Progenitor cell of endocrine pancreas (in vitro differentiated cells): ENCODE measurements at places on chromosomes 3 and 15. TPM values are rescaled to one million over a fixed set of nuclear protein-coding genes. Genes with fewer than 3 reads are reported as not detected.
A peak's percentile ranks its signal among the peaks of the same experiment; 100 is the strongest.

The ADAMTS17 gene
- 3.5 and 4.7 TPM in 2 replicates for total RNA-seq

The TTLL13 gene
- 0.69 TPM in 1 of 2 replicates, not detected in the other for total RNA-seq

The AADACL2 gene
- not detected in 2 replicates for total RNA-seq

The PLSCR5 gene
- total RNA-seq, result 0.31 TPM in 1 of 2 replicates, not detected in the other

The TMEM207 gene
- total RNA-seq, result 0.27 TPM in 1 of 2 replicates, not detected in the other

The SLC51A gene
- total RNA-seq, result 0.34 and 0.62 TPM in 2 replicates

DNA sequence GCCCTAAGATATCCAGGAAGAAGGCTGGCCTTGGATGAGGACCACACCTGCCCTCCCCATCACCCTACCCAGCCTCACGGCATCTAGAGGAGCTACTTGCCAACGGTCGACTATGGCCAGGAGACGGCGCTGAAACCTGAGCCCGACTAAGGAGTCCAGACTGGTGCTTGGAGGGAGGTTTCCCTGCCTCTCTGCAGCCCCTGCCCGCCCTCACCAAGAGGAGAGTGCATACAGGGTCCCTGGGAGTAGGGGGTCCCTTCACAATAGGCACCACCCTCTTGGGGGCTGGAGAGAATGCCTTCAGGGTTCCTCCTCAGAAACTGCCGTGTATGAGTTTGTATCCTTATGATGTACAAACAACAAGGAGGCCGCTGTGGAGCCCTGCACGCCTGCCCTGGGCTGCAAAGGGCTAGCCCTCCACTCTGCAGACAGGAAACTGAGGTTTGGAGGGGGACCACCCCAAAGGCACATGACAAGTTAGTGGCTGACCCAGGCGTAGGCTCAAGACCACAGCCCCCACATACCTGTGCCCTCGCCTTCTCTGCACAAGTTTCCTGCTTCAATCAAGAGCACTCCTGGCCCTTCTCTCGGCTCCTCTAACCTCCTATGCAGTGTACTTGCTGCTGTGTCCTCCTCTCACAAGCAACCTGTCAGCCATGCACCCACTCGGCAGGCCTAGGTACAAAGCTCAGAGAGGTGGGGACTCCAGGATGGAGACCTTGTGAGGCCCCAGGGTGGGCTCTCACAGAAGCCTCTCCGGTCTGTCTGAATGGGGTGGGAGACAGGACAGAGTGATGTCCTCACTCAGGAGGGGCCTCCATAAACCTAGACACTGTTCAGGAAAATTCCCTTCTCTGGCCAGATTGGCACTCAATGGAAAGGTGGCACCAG, 7.4 kb downstream of the KLF15 start:
- DNase-seq, result no peak

GRCh38 chr15:63623232-63623969, 26.2 kb downstream of the FBXL22 start:
- DNase-seq, result no peak

DNA sequence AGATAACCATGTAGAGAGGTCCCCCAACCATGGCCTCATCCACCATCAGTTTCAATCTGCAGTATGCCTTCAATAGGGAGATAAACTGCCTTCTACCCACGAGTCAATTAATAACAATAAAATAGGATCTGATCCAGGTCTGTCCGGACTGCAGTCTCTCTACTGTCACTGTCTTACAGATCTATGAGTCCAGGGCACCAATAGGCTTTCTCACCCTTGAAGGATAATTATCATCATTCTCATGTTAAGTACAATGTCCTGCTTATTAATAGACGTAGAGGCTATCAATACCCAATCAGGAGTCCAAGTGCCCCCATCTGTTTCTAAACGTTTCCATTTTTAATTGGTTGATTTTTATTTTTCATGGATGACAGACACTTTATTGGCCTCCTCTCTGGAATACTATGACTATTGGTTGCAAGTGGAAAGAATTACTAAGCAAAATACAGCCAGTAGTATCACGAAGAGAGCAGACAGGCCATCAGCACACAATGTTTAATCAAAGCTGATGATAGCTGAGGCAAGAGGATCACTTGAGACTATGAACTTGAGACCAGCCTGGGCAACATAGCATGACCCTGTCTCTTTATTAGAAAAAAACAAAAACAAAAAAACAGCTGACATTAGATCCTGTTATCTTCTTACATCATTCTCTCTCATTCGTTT, 480.7 kb downstream of the MAGI1 start:
- DNase-seq, result no peak

DNA sequence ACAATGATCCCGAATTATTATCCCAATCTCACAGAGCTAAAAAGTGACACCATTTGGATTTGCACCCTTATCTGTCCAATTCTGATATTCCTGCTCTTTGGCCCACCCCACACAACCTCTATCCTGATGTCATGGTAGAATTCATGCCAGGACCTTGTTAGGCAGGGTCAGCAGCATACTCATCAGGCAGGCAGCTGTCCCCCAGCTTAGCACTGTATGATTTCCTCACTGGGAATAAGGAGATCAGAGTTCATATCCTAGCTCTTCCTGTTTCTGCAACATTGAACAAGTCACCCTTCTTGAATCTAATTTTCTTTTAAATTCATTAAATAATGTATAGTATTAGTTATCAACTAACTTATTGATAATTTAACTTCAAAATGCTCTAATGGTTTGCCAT, 12.0 kb upstream of the C3orf80 start:
- no peak for DNase-seq

- peak; percentile 59 for DNase-seq
Measured at GRCh38 chr3:38521391-38521987, 25.3 kb downstream of the EXOG start.

DNA sequence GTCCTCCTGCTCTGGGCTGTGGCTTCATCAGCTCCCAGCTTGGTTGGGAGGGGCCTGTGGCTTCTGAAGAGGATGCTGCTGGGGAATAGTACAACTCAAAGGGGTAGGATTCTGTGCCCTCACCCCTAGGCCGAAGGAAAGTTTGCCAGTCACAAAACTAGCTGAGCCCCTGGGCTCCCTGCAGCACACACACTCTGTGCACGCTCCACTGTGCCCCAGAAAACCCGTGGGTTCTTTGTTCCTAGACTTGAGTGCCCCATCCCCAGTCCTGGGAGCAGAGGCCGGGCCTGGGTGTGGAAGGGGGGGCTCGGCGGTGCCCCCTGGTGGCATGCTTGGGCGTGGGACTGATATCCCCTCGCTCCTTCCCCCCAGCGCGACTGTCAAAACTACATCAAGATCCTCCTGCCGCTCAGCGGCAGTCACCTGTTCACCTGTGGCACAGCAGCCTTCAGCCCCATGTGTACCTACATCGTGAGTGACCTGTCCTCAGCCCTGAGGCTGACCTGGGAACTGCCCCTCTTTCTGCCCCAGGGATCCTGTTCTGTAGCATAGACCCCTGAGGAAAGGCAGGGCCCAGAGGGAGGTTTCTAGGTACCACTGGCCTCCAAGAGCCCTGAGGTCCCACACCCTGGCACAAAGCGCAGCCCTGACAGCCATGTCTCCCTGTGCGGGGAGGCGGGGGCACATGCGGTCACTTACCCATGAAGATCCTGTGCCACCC, 14.2 kb downstream of the CIB1 start:
- peak; percentile 41 for DNase-seq

DNA sequence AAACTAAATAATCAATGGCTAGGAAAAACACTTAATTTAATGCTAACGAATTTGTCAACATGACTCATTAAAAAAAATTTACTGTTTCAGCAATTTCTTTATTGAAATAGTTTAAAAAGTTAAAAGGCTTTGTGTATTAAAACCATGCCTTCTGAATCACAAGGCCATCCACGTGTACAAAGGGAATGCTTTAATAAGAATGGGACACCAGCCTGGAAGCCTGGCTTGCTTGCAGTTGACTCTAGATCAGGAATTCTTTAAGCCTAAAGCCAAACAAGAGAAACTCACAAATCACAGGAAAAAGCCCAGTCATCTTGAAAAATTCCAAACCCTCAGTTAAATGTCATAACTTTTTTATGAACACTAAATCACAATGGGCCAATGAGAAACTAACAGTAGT, 137.6 kb downstream of the PEAK1 start:
- DNase-seq, result no peak

DNA sequence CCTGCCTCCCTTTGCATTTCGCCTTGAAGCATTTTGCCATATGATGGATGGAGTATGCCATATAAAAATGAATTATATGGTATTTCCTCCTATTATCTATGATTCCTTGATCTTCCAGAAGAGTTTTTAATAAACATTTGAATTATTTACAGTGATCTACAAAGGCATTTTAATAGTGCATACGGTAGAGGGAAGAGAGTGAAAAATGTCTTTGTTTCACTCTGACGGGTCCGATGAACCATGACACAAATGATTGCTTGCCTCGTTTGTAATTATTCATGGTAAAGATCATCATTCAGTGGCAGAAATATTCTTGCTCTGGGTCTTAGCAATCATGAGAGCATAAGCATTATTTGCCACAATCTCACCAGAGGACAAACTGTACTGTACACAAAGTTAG, 1010.9 kb downstream of the NTRK3 start:
- no peak for DNase-seq

GRCh38 chr3:61381745-61382392, 130.6 kb upstream of the FHIT start:
- DNase-seq, result no peak

GRCh38 chr15:76432604-76433003, 96.0 kb downstream of the ISL2 start:
- no peak for DNase-seq

- DNase-seq, result no peak
Measured at GRCh38 chr3:124774327-124774718, 44.1 kb downstream of the UMPS start.

- DNase-seq, result no peak
Measured at GRCh38 chr3:155676252-155676981, 68.5 kb downstream of the PLCH1 start.

DNA sequence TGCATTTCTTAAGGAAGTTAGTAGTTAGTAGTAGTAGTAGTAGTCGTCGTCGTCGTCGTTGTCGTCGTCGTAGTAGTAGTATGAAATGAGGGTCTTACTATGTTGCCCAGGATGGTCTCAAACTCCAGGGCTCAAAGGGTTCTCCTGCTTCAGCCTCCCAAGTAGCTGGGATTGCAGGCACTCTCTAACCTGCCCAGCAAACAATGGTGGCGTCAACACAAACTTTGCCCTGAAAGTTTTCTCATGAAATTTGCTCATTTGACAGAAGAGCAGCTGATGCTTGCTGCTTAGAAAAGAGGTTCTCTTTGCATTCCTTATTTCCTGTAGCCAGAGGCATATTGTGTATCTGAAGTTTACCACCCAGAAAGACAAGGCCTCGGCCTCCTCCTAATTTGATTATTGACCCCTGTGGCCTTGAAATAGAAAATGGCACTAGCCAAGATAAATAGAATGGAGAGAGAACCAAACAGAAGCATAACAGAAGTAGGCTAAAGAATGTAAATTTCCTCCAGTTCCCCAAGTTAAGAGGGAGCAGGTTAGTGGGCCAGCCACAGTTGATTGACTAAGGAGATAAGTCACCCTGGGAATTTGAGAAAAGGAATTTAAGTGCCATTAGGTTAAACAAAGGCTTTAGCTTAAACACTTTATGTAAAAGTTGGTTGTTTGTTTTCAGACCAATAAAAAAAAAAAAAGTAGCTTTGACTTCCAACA, 166.2 kb upstream of the ROBO2 start:
- DNase-seq, result no peak

DNA sequence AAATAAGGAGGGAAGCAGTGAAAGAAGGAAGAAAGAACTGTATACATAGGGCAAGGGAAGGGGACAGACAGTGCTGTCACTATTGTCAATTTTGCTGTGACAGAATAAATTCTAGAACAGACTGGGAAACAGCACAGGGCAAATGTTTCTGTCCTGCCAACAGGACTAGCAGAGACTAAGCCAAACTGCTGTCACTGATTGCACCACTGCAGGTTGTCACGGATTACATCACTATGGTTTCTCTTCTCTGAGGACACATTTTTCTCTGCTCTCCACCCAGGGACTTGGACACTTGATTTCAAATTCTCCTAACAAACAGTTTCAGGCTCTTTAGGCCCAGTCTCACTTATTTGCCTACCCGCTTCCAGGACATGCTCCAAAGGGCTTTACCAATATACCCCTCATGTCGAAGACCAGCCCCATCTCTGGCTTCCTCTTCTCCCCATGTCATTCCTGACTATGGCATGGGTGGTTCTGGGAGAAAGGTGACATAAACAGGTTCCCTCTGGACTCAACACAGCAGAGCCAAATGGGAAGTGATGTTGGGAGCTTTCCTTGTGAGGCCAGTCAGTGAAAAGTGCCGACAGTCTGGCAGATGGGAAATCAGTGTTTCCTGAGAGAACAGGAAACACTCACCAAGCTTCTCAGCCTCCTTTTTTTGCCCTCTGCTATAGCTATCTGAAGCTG, 70.2 kb upstream of the ST3GAL6 start:
- no peak for DNase-seq

DNA sequence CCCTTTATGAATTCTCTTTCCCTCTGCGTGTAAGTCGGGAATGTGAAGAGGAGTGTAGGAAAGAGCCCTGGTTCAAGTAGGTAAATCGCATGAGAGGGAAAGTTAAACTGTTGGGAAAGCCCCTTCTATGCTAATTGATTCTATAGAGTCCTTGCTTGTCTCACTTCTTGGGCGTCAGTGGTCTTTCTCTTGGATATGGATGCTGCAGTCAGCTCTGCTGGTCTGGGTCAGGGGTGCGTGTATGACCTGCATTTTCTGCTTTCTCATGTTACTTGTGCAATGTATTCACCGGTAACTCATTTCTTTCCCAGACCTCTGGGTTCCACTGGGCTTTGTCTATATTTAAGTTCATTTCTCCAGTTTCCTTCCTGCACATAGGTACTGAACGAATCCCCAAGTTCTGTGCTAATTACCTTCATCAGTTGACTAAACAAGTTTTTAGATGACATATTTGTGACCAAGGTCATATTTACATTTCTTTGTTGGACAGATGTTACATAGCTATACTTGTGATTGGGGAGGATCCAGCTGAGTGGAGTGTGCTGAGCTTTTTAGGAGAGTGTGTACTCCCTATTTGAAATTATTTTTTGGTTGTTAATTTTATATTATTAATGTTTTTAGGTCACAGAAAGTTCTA, 1.4 kb downstream of the SETD5 start:
- no peak for DNase-seq

- no peak for DNase-seq
Measured at GRCh38 chr15:43266834-43267233, at the start of gene TGM5. TSS of gene TGM5 (minus strand) at chr15:43266928. CDS start at chr15:43266849, 79 bp downstream.

GRCh38 chr3:179168918-179169317, 20.8 kb downstream of the PIK3CA start:
- no peak for DNase-seq

DNA sequence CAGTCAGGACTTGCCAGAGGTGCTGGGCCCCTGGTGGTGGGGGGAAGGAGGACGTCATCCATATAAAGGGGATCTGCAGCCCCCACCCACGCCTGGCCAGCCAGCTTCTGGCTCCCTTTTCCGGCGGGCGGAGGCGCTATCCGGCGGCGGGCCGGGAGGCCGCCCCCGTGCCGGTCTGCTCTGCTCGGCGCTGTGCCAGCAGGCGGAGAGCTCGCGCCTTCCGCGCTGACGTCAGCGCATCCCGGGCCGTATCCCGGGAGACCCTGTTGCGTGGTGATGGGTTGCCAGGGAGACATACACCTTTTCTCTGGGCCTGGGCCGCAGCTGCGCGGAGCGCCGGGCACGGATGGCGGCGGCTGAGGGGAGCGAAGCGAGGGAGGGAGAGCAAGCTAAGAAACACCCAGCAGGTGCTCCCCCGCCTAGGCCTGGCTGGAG, 1.1 kb downstream of the FAM131A start:
- peak; percentile 28 for DNase-seq
